ENCODE measurements at places on chromosomes 5 and 9.

- peak; percentile 15 for DNase-seq
These were observed 5.5 kb downstream of the PTBP3 start for GRCh38 chr9:112327718-112328450.

DNA sequence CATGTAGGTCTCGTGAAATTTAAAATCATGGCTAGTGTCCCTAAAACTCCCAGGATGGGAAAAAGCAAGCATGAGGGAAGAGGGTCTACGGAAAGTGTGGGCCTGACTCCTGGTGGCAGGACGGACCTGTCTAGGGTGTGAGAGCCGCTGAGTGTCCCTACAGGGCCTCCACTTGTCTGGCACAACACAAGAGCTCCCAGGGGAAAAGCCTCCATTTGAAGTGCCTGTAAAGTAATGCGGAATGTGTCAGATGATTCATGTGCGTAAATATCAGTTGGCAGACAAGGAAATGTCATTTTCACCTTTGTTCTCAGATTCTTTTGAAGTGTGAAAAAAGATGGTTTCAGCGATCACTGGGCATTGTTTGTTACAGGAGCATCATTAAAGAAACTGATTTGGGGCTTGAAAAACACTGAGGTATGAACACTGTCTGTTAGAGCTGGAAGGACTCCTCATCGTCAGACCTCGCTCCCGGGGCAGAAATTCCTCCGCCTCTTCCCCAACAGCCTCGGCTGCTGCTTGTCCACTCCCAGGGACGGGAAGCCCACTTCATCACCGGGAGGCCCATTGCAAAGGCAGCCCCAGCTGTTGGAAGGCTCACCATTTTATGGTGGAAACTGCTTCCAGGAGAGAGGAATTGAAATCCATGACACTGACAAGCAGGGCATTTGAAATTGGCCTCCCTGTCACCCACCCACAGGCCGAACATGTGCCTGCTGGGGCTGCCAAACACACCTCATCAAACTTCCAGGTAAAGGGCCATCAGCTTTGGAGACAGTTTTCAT is 240.8 kb downstream of the FSTL4 start:
- DNase-seq = no peak

- no peak for DNase-seq
These were observed 22.1 kb downstream of the HRH2 start for GRCh38 chr5:175680020-175680419.

DNA sequence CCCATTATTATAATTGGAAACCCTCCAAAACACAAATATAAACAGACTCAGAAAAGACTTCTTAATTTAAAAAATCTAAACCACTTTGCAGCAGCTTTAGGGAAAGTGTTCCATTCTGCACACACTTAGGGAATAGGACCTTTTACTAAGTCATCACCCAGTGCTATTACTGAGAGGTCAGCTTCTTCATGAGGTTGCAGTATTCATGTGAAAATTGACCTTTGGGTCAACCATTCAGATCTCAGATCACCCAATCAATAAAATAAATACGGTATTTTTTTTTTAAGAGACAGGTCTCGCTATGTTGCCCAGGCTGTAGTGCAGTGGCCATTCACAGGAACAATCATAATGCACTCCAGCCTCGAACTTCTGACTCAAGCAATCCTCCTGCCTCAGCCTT is 21.8 kb downstream of the NR6A1 start:
- no peak for DNase-seq

DNA sequence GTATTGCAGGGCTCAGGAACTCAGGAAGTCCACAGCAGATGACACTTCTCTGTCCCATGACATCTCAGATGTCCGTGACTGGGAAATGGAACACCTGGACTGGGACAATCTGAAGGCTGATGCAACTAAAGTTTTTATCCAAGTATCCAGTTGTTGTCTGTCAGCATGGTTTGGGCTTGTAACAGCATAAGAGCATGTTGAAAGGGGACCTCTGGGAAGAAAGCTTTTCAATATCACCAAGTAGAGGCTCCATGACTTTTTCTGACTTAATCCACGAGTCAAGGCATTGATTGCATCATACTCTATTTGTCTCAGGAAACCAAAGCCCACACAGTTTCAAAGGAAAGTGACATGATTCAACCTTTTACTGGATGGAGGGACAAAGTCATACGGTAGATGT is 807.7 kb downstream of the MTRR start:
- no peak for DNase-seq

DNA sequence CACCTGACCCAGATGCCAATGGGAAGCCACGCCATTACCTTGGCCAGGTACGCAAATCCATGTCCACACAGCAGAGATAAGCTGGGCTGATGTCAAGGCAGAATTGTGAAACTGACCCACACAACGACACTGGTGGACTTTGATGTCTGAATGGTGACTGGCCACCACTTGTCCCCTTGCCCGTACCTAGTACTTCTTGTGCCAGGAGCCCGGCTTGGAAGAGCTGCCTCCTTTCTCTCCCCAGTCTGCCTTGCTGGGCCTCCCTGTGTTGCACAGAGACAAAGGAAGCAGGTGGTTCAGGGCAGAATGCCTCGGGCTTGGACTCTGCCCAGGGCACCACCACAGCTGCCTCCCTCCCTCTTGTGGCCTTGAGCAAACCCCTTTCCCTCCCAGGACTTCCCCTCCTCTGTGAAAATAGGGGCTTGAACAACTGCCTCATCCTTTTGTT is 23.3 kb downstream of the PTGES2 start:
- DNase-seq = no peak

DNA sequence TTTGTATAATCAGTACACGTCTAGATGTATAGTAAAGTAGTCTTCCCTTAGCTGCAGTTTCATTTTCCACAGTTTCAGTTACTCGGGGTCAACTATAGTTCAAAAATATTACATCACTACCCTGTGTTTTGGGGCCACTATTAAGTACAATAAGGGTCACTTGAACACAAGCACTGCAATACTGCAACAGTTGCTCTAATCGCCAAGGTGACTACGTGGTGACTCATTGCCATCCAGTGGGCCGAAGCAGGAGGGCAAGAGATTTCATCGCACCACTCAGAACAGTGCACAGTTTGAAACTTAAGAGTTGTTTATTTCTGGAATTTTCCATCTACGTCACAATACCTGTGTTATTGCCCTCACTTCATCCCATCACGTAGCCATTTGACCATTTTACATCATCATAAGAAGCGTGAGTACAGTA is at the start of gene ARL14EPL:
TSS of gene ARL14EPL (plus strand) at position 379 of the 424 bp plus-strand sequence. CDS start 18,994 bp downstream, outside the sequence.
- DNase-seq = no peak

GRCh38 chr9:5621327-5621726 is 7.6 kb upstream of the RIC1 start:
- DNase-seq = no peak

- DNase-seq = no peak
These were observed 71.8 kb upstream of the NIPAL4 start for GRCh38 chr5:157388111-157388710.

DNA sequence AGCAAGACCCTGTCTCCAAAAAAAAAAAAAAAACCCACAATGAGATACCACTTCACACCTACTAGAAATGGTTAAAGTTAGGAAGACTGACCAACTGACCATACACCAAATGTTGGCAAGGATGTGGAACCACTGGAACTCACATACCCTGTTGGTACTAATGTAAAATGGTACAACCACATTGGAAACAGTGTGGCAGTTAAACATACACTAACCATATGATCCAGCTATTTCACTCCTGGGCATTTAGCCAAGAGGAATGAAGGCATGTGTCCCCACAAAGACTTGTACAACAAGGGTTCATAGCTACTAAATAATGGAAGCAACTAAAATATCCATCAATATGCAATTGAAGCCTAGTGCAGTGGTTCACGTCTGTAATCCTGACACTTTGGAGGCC is 21.3 kb downstream of the NAIF1 start:
- DNase-seq = peak; percentile 2

DNA sequence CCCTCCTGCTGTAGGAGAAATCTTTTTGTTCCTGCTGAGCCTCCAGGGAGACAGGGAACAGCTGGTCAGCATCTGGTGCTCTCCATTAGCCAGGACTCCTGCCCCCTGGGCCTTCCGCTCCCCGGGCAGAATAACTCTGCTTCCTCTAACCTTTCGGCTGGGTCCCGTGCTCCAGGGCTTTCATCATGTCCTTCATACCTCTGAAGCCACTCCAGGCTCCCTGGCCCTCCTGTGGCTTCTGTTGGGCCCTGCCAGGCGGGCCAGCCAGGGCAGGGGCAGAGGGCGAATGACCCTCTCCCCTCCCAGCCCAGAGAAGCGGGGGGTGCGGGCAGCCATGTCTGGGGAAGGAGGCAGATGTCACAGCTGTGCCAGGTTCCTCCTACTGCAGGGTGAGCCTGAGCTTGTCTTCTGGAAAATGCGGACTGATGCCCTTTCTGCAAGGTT is 81.7 kb upstream of the LMX1B start:
- no peak for DNase-seq

DNA sequence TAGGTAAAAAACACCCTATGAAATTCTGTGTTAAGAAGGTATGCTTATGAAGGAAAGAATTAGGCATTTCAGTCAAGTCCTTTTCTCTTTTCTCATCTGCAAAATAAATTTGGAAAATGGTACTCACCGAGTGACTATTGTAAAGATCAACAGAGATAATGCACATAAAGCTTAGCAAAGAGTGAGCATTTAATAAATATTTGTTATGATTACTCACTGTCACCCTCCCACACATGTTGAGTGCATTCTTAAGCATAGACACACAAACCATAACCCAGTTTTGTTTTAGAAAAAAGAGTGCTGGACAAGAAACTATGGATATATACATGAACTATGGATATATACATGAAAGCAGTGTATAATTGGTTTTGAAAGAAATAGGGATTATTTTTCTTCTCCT is 54.7 kb upstream of the PRLR start:
- DNase-seq = no peak

- DNase-seq = no peak
These were observed 1.9 kb downstream of the ALDH1B1 start for GRCh38 chr9:38394416-38394815.

DNA sequence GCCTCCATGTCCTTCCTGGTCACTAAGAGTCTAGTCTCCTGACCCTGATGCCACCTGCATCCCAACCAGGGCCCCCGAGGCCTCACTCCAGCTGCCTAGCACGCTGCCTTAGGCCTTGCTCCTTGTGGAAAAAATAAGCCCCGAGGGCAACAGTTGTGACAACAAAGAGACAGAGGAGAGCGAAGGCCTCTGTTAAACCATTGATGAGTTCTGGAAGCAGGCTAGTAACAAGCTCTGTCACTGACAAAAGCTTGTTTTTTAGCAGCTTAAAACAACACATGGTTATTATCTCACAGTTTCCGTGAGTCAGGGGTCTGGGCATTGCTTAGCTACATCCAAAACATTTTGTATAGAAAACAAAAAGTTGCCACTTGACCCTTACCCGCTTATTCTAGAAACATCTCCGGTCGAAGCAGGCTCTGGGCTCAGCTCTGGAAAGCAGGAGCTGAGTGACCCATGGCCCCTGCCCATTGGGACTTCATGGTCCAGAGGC is 48.2 kb upstream of the TBC1D2 start:
- no peak for DNase-seq

DNA sequence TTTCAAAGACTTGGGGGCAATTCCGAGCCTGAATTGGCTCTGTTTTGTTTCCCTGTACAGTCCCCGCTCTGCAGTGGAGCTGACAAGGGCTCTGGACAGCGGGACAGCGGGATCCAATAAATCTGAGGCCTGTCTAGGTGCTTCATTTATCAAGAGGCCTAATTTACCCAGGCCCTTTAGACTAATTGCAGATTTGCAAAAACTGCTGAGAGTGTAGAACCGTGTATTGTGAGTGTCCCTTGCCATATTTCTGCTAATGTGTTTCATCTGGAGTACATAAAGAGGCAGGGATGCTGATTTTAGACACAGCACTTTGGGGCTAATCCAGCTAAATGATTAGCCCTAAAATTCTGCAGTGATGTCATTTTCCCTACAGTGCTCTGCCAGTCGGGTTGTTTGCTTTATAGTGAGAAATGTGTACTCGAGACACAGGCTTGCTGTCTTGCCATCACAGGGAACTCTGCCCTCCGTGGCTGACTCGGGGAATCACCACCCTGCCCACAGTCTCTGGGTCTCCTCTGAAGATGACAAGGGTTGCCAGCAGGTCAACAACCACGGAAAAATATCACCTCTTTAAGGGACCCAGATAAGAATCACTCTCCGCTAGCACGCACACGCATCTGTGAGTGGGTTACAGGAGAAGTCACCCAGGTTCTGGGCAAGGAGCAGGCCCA is 592.0 kb downstream of the BNC2 start:
- DNase-seq = peak; percentile 34

GRCh38 chr9:15135164-15135792 is 171.7 kb downstream of the TTC39B start:
- peak; percentile 85 for DNase-seq

- peak; percentile 3 for DNase-seq
These were observed 64.8 kb downstream of the SMIM23 start for GRCh38 chr5:171850324-171850947.

DNA sequence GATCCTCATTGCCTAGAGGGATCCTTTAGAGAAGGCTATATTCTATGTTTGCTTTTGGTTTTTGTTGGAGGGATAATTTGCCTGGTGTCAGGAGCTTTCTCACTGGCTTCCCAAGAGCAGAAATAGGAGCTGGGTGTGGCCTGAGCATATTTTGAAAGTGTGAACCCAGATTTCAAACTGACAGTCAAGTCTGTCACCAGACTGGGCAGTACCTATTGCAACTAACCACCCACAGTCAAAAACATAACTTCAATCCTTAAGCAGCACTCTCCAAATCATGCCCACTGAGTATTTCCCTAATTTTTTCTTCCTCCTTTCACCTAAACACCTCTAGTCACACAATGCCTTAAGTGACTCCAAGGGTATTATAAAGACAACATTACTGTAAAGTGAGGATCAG is 278.4 kb downstream of the EBF1 start:
- DNase-seq = no peak

DNA sequence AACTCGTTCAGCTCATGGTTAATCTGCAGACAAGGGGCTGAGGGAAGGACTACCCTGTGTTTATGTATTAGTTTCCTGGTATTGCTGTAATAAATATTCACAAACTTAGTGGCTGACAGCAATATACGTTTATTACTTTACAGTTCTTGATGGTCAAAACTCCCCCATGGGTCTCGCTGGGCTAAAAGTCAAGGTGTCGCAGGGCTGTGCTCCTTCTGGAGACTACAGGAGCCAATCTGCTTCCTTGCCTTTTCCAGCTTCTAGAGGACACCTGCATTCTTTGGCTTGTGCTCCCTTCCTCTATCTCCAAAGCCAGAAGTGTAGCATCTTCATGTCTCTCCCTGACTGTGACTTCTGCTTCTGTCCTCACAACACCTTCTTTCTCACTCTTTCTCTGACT is 653.8 kb upstream of the RIOK2 start:
- DNase-seq = no peak

DNA sequence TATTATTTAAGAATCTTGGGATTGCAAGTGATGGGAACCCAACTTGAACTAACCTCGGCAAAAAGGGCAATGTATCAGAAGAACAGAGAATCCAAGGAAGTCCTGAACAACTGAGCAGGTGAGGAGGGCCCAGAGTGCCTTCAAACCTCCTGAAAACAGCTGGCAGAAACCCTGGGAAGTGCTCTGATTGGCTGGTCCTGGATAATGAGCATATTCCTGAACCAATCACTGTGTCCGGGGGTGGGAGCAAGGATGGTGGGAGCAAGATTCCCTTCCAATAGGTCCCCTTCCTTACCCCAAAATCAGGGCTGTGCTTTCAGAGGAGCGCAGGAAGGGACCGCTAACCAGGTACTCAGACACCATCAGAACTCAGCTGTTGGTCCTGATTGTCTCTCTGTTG is 31.9 kb upstream of the TBC1D2 start:
- DNase-seq = no peak

GRCh38 chr9:97220894-97221477 is 86.5 kb upstream of the CCDC180 start:
- DNase-seq = no peak
